Tibial nerve (tissue), 4 donors: ENCODE measurements at places on chromosomes 2 and 18.

GRCh38 chr2:133561045-133561852, 7.0 kb downstream of the NCKAP5 start:
- peak; percentile 53 for DNase-seq

GRCh38 chr2:111709321-111709720, 174.7 kb downstream of the ANAPC1 start:
- DNase-seq = no peak

DNA sequence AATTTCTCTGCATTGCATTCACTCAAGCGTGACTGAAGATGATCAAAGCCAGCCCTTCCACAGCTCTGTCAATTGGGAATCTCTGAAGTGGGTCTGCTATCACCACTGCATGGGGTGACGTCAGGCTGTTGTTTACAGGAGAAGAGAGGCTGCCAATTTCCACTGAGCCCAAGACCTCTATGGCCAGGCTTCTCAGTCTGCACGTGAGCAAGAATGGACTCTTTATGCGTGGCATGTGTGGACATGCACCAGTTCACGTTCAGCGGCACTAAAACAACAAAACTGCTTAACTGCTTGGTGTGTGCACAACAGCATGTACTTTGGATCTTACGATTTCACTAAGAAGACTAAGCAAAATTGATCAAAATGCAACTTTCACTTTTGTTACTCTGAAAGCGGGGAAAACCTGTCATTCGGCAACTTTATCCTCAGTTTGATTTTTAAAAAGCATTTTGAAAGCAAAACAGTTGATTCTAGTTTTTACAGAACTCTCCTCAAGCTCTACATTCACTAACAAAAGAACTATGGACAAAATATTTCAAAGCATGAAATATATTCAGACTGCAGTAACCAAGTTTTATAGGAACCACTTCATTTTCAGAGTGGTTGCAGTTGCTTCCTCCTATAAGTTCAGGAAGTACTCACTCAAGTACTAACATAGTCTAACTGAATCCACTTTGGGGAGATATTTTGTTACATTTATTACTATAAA, 77.0 kb upstream of the SERTAD2 start:
- peak; percentile 76 for DNase-seq

- DNase-seq = no peak
Observed at GRCh38 chr2:129165006-129165405, 814.5 kb upstream of the RAB6C start.

- no peak for DNase-seq
Observed at GRCh38 chr2:240520974-240521350, 36.8 kb downstream of the ANKMY1 start.

DNA sequence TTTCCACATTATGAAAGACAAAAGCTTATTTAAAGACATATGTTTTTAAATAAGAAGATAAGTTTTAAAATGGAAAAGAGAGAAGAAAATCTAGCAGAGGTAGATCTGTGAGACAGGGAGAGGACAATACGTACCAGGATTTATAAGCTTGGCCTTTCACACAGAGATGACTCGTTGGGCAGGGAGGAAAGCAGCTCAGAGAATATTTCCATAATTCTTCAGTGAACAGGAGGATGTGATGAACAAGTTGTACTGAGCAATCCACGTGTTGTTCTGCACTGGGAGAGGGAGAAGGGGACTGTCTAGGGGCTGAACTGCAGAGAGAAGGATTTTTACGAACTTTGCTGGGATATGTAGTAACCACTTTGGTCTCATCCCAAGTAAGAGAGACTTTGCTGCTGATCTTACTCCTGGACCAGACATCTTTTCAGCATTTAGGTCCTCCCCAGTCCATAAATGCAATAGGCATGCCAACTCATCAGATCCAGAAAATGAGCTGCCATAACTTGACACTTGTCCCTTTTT, 162.5 kb upstream of the SETBP1 start:
- DNase-seq = no peak

GRCh38 chr2:62216616-62217015, 20.7 kb downstream of the B3GNT2 start:
- peak; percentile 69 for DNase-seq

DNA sequence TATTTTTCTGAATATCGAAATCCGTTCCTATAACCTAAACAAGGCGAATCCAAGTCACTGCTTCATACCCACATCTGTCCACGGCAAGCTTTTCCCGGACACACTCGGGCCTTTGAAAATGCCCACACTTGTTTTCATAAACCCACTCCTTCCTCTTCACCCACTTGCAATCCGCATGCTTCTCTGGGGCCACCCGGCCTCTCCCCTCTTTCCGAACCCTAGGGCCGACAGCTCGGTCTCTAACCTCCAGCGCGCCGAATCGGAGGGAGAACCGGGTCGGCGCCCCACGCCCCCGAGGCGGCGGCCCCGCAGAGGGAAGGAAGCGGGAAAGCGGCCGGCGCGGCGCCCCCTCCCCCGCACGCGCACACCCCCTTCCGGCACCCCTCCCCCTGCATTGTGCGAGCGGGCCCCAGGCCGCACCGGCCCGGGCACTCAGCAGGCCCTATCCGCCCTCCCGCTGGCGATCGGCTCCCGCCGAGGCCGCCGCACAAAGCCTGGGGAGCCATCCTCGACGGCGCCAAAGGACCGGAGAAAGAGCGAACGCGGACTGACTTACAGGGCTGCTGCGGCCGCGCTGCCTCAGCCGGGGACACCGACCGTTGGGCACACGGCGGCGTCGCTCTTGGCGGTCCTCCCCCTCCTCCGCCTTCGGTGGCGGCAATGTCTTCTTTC, 467 bp downstream of the PUM2 start:
- no peak for DNase-seq

DNA sequence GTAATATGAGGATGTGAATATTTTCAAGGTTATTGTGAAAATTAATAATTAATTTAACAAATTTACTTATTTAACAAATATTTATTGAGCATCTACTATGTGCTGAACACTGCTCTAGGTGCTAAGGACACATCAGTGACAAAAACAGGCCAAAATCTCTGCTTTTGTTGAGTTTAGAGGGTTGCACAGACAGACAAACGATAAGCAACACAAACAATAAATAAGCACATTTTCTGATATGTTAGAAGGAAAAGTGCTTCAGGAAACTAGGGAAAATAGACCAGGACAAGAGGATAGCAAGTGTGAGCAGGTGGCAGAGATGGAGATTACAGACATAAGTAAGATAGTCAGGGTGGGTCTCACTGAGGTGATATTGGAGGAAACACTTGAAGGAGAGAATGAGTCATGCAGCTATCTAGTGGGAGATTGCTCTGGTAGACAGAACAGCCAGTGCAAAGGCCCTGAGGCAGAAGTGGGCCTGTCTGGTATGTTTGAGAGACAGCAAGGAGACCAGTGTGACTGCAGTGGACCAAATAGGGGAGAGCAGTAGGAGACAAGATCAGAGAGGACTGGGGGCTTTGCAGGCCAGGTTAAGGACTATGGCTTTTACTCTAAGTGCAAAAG, 38.3 kb downstream of the SFXN5 start:
- no peak for DNase-seq

DNA sequence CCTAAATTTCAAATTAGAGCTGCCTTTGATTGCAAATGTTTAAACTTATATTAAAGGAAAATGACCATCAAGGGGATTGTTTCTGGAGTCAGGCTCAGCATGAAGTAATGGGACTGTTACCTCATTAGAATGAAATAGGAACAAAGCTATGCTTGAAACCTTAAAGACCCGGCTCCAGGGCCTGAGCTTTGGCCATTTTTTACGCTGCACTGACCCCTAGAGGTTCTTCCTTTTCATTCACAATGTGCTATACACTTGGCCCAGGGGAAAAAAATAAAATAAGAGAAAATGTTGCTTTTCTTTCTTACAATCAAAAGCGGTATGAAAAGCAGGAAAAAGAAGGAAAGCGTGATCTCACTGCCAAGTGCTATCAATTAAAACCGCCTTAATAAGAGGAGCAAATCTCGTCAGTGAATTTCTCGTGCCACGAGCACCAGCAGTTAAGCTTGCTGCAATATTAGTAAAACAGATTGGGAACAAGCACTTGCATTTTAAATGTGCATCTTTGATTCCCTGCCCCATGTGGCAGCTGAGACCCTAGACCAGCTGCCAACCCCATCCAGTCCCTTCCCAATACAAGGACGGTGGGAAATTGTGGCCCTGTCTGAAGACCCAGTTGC, 96.6 kb downstream of the MBD2 start:
- DNase-seq = no peak

GRCh38 chr18:8848541-8848940, 143.2 kb downstream of the MTCL1 start:
- no peak for DNase-seq

DNA sequence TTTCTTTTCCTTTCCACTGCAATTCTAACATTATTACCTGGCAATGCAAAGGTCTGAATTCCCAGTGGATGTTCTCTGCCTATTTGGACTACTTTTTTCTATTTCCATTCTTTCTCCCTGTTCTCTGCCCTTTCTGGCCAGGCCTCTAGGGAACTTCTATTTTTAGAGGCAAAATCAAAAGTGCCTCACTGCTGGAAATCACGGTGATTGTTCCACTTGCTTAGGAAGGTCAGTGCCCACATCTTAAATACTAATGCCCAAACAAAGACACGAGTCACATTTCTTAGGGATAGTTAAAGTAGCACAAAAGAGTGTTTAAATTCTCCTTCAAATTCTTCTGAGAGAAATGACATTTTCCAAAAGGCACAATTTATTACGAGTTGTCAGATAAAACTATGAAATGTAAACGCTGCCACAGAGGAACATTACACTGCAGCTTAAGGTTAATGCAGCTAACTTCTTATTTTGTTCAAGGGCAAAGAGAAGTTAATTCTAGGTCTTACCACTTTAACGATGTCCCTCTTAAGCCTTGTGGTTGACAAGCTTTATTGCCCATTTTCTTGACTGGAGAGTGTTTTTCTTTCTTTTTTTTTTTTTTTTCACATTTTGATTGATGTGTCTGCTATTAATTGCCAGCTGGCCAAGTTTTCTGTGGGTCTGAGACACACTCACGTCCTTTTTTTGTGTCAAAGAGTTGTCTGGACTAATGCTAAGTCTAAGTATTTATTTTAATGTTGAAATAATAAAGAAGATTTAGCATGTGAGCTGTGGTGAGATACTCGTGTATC, 34.7 kb downstream of the ST6GAL2 start:
- DNase-seq = no peak

DNA sequence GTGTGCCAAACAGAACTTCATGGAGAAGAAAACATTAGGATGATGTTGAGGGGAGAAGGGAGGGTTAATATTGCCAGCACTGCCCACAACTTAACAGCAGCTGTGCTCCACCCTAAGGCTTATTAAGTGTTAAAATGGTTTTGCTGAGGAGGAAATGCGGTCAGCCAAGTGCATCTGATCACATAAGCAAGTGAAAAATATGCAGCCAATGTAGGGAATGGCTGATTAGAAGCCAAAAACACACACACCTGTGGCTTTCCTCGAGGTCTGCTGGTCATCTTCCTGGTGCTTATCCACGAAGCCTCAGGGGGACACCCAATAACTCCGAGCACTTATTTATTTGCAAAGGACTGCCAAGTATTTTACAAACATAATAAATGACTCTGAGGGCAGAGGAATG, 66.3 kb upstream of the GPR45 start:
- DNase-seq = no peak

DNA sequence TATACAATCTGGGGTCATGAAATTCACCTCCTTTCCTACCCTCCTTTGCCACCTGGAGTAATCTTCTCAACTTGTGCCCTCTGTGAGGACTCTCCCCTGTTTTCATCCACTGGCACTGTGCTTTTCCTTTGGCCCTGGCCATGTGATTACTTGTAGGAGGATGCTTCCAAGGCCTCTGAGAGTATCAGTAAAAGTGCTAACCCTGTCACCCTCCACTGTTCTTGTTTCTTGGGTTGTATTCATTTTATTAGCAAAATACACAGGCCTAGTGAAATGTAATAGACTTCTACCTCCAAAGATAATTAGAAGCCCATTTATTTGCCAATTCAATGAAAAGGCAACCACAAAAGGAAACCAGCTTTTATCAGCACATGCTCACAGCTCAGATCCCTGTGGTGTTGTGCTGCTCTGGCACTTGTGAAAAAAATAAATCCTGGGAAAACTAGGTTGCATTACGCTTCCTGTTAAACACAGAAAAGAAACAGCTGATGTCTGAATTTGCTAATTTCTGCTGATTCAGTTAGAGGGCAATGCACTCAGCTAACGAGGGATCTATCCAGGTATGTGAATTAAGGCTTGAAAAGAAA, 357.5 kb upstream of the ETAA1 start:
- DNase-seq = no peak

- DNase-seq = no peak
Observed at GRCh38 chr2:130814931-130815680, 21.6 kb upstream of the ARHGEF4 start.

DNA sequence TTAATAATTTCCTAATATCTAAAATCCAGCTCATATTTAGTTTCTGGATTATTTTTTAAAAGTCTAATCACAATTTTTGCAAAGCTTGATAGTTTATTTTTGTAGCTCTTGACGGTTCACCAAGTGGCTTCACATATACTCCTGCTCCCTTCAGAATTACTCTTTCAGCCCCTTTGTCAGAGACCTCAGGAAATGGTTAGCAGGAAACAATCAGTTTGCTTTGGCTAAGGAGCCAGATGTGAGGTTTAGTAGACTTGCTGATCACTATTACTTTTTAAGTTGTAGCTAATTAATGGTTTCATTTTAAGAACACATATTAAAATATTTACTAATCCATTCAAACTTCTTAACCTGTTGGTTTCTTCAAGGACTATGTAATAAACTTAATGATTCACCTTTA, 2.3 kb downstream of the RBBP8 start:
- no peak for DNase-seq

DNA sequence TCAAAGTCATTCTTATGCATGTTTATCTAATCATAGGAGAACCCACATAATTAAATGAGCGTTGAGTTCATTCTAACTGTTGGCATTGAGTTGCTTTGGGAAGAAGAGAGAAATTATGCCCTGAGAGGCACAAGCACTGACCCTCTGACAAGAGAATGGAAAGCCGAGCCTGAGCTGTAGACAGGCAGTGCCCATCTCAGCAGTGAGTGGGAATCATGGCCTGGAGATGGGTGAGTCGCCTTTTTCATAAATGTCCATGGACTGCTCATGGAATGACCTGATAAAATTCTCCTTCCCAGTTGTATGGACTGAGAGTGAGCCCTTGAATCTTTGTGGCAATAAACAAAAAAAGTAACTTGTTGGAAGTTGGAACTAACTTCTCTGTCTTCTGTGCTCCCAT, 21.4 kb upstream of the MYO3B start:
- DNase-seq = no peak

- no peak for DNase-seq
Observed at GRCh38 chr2:126653761-126654160, 2.2 kb upstream of the GYPC start.

DNA sequence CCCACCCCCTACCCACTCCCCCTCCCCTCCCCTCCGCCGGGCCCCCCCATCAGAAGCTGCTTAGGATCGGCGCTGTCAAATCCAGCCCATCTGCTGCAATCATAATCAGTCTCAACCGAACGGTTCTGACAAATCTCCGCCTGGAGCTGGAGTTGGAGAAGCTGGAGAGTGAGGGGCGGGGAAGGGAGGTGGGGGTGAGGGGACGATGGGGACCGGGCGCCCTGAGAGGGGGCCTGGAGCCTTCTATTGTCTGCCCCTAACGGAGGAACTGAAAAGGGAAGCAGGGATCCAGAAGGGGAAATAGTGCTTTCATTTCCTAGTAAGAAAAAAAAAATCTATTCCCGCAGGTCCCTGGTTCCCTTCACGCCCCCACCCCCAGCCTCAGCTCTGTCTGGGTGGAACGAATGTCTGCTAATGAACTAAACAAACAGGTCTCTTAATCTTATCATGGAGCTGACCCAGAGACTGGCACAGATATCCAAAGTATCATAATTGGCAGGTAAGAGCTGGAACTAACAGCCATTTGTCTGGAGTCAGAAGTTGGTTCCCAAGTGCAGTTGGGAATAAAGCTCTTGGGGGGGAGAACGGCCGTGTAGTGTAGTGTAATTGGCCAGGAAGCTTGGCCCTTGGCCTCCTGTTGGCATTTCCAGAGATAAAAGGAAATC, 301.2 kb downstream of the NCKAP5 start:
- no peak for DNase-seq
